Stimulated activated CD4-positive, alpha-beta T cell treated with anti-CD3 and anti-CD28 coated beads, Interleukin-1b, Interleukin-23, amount 100 ng/mL, for 1 hour (primary cell): ENCODE measurements at places on chromosomes 2 and 18.

DNA sequence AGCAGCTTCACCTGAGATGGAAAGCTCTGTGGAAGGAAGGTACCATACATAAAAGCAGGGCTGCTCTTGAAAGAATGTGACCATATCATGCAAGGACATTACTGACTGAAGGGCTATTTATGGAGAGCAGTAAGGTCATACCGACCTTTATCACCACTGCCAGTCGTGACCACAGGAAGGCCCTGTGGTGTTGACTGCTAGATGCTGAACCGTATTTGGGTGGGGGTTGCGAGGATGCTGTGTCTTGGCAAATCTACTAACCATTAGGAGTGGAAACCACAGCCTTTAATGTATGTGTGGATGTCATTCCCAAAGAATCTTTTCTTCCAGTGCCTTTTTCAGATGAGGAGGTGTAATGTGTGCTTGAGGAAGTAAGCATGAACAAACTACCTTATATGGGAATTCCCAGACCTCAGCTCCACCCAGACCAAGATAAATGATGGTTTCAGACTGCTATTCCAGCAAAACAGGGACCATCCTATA lies 60.8 kb downstream of the LIMS1 start:
- no peak for DNase-seq

DNA sequence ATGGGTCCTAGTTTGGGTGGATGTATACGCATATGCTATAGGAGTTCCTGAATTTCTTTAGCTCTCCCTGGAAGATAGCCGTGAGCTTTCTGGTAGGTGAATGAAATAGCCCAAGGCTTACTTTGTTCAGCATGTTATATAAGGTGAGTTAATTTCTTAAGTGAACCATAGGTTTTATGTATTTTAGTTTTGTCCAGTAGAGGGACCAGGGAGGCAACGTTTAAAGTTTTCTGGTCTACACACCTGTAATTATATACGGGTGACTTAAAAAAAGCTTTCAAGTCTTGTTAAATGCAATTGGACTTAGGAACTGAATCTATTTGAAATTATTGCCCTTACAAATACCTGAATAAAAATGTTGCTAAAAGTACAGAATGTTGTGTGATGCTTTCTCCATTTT lies 402.5 kb upstream of the DDX18 start:
- no peak for DNase-seq

- no peak for DNase-seq
These were observed 173.1 kb downstream of the LCLAT1 start for GRCh38 chr2:30620102-30620501.

DNA sequence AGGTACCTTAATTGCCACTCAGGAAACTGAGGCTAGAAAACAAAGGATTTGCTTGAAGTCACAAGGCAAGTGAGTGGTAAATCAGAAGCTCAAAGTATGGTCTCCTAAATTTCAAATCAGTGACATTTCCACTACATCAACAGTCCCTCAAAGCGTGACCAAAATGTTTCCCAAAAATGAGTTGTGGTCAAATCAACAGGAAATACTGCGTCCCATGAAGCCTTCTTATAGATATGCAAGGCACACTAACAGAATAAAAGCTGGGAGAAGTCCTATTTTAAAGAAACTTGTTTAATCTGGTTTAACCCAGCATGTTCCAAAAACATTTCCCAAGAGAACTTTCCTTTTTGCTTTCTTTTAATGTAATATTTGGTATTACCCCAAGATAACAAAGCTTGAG lies 249.4 kb downstream of the EXOC6B start:
- no peak for DNase-seq

DNA sequence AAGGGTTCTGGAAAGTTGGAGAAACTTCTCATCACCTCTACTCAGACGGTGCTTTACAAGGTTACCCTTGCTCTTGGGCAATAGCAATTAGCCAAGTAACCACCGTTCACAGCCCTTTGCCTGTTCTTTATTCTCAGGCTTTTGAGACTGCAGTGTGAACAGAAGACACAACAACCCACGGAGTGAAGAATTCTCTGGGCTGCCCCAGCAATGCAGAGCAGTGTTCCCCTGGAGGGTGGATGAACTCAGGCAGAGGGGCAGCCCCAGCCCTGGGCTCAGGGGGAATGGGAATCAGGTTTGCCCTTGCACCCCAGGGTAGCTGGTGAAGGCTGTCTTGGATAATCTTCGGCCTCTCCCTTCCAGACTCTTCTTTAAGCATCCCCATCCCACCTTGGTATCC lies 69.1 kb downstream of the MCFD2 start:
- DNase-seq: no peak

DNA sequence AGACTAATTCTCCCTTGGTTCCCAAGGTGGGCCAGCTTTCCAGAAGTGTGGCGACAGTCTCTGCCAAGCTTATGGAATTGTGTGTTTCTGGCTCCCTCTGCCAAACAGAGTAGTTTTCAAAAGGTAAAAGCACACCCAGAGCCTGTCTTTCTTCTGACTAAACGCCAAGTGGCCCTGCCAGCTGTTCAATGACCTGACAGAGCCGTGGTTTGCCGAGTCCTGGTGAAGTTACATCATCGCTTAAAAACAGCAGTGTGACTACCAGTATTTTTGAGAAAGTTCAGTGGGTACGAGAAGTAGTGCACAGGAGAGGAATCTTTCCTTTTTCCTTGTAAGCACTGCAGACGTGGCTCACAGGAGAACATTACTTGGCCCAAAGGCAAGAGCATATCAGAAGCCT lies 1.9 kb downstream of the PER2 start:
- DNase-seq: no peak

DNA sequence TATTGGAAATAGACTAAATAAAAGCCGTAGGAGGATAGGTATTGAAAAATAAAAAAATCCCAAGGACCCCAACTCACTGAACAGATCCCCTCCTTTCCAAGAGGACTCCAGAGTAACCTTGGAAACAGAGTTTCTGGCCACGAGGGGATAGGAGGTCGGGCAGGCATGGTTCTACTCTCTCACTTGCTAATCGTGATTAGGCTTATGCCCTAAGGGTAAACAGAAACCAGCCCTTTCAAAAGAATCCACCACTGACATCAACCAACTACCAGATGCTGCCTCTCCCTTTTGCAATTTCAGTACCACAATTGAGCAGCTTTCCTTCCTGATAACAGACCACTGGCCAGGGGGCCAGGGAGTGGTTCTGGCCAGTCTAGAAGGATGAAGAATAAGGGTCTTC lies 477.8 kb downstream of the EIPR1 start:
- no peak for DNase-seq

DNA sequence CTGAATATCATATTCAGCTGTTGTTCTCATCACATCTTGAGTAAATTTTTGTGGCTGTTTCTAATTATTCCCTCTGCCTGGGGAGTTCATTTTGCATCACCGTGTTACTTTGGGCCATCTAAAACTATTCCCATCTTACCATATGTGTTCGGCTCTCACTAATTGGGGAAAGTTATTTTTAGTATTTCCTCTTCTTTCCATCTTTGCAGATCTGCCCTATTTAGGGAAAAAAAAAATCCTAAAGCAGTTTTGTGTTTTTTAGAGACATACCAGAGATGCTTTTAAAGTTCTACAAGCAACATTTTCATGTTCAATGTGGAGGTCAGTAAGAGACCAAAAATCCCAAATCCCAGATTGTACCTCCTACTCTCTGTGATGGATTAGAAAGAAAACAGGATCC lies 111.3 kb upstream of the NDUFV2 start:
- no peak for DNase-seq

DNA sequence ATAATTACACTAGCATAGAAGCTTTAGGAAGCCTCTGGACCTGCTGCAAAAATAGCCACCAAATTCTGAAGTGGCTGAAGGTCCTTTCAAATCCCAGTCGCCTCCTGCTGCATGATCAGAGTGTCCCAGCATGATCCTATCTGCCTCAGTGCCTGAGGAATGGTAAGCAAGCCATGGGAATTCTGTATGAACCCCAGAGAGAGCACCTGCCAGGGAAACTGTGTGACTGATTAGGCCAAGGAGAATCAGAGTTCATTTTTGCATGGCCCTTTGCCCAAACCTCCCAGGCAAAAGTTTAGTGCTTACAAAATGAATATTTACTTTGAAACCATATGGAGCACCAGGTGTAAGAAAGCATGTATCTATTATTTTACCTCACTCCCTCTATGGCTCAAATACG lies 221.4 kb downstream of the ARL4C start:
- DNase-seq: no peak

DNA sequence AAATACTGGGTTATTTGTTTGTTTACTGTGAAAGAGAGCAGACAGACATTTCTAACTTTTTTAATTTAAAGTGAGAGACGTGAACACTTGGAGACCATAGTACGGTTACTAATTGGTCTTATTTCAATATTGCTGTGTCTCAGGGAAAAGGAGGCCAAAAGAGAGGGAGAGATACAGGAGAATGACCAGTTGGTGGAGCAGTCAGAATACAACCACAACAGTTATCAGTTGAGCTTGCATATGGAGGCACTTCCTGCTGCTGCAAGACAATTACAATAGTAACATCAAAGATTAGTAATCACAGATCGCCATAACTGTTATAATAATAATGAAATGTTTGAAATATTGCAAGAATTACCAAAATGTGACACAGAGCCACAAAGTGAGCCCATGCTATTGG lies 58.2 kb downstream of the TWSG1 start:
- DNase-seq: no peak

GRCh38 chr18:79496237-79496977 lies 100.7 kb downstream of the NFATC1 start:
- DNase-seq: no peak

- DNase-seq: no peak
These were observed 31.6 kb downstream of the NDUFS1 start for GRCh38 chr2:206127656-206128055.

DNA sequence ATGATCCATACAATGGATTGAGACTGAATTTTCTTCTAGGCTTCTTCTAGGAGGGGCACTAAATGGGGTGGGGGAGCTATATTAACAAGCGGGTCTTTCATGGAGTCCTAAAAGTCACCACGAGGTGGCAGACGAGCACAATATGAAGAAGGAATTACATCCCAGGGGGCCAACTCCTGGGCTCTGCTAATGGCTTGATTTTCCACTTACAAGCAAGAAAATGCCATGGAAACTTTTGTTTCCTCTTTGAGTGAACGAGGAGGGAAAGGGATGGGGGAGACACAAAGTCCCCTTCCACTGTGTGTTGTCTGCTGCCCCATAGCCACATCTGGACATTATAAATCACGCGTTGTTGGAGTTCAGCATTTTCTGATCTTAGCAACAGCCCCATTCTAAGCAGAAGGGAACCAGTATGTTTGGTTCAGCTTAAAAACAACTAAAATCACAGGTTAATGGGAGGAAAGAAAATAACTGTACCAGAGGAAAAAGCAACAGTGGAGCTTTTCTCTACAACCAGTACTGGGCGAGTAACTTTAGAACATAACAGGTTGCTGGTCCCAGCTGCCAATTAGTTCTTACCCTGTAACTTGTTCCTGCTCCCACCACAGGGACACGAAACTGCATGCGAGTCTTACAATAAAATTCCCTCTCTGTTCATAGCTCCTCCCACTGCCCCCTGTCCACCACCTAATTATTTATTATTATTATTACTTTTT lies 285.0 kb upstream of the PARD3B start:
- no peak for DNase-seq

DNA sequence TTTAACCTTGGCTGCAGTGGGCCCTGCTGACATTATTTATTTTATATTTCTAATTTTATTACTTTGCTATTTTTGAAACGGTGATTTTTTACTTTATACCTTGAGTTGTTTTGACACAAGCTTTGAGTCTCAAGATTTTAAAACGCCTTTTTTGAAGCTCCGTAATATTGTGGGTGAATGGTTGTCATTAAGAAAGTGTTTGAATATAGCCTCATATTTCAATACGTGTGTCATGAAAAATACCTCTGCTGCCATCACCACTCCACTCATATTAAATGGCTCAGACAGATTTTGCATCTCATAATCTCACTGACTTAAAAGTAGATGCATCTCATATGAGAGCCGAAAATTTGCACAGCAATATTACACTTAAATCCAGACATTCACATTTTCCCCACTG lies 106.6 kb downstream of the CTNNA2 start:
- no peak for DNase-seq

GRCh38 chr2:173690349-173690748 lies 274.8 kb downstream of the SP3 start:
- no peak for DNase-seq
